ENCODE measurements at places on chromosomes 5 and 9.

DNA sequence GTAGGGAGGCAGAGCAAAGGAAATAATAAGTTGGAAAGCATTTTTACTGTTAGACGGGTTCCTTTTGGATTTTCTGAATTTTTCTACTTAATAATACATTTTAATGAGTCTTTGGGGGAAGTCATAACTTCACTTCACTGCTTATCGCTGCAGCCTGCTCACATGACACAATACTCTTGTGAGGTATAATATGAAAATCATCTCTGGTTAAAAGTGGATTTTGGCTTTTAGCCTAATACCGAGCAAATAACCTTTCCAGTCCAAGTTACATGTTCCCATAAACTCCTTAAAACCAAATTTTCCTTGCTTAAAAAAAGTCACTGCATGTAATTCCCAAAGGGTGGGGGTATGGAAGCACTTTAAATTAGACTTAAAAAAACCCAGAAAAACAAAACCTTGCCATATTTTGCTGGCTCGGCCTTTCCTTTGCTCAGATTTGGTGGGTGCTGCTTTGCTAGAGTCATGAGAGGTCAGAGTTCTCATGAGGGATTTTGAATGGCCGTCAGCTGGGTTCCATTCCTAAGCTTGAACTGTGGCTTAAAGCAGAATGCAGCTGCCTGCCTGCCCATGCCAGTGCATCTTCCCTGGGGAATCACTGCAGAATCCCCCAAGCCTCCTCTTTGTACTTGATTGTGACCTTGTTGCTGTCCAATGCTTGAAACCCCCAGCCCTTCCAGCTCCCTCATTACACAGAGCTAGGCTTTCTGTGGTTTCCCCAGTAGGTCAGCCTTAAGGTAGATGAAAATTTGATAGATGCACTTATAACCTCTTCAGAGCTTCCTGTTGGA is 331.8 kb downstream of the KDM4C start:
- DNase-seq: no peak

GRCh38 chr9:114913217-114913616 is 17.2 kb downstream of the TNFSF8 start:
- no peak for DNase-seq

DNA sequence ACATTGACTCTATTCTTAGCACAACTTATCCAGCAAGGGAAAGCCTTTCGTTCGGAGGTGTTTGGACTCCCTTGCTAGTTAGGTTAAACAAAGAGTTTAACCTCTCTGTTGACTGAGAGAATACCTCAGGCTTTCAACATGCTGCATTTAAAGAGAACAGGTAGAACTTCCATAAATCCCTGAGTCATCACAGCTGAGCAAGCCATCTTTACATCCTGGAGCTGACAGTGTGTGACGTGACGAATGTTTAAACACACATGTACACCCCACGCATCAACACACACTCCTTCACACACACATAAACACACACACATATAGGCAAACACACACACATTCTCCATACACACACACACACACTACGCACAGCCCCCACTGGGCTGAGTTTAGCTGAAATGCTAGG is 152.8 kb downstream of the ADAMTS12 start:
- no peak for DNase-seq

DNA sequence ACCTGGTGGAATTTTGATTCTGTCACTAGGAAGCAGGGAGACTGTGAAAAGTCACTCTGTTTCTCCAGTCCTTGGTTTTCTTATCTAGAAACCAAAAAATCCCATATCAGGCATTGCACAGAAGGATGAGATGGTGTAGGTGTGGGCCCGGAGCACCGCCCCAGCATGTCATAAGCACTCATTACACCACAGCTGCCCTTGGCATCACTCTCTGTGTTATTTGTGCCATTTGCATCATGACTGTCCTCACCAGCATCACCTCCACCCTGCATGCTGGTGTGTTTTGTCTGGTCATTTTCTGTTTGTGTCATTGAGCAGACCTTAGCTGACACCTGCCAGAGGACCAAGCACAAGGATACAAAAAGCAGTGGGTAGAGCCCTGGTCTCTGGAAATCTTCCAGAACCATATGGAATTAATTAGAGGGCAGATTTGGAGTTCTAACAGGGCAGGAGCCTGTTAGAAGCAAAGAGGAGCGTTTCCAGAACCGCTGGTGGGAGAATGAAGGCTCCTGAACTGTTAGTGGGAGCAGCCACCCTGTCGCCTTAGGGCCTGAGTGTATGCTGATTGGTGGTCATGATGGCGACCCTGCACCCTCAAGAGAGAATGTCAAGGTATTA is 99.3 kb downstream of the AMBP start:
- no peak for DNase-seq

DNA sequence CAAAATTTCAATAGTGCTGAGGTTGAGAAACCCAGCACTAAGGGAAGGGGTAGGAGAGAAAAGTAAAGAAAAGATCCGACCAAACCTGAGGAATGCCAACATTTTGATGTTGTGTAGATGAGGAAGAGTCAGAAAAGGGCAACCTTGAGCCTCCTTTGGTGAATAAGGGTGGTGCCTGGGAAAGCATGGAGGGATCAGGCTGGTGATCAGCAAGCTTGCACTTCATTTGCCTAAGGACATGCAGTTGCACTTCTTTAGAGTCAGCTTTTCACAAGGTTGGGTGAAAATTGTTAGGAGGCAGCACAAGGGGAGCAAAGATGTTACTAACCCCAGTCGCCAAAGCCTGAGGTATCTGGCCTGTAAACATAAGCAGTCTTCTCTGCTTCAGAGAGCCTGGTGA is 20.4 kb downstream of the ATP6V0E1 start:
- DNase-seq: no peak

DNA sequence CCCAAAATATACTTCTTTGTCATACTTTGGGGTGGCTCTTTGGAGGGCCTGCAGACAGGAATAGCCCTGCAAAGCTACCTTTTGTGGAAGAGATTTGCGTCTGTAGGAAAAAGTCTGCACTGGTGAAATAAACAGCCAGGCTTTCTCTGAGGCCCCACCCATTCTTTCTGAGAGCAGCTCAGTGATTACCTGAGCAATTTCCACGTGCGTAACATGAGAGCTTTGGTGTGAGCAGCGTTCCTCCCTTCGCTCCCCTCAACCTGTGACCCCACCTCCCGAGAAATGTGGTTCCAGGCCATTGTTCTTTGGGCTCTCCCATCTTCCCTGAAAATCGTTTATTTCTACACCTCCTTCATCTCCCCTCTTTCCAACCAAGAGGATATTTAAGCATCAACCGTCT is 23.8 kb upstream of the FBP1 start:
- no peak for DNase-seq

GRCh38 chr9:4762886-4763541 is 22.0 kb upstream of the AK3 start:
- no peak for DNase-seq

GRCh38 chr9:91134608-91135007 is 227.1 kb downstream of the AUH start:
- no peak for DNase-seq

GRCh38 chr9:87844506-87844905 is 38.2 kb upstream of the SPATA31E1 start:
- DNase-seq: no peak

DNA sequence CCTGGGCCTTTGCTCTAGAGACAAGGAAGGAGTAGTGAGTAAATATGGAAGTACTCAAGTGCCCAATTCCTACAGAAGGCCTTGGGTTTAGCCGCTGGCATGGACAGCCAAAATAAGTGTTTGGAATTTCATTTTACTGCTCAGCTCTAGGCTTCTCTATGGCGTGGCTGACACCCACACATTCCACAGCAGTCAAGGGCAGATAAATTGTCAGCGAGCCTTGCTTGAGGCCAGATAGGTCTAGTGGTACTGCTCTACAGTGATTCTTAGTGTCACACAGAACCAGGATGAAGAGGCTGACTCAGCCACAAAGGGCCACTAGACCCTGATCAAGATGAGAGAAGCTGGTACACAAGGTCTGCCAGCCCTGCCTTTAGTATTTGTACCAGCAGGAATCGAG is 111.0 kb upstream of the NFIB start:
- no peak for DNase-seq

DNA sequence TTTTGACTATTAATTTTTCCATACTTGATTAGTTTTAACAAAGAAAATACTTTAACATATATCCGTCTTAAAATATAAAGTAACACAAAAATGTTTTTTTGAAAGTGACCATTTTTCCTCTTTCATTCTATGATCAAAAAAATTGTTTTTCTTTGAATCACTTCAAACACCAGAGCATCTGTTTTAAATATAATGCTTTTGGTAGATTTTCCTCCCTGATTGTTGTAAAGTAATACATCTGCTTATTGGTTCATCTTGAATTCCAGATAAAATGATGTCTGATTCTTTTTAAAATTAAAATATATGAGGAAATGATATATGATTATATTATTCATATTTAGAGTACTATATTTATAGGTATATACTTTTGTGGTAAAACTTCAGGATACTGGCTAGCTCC is 76.2 kb upstream of the LPAR1 start:
- DNase-seq: no peak

DNA sequence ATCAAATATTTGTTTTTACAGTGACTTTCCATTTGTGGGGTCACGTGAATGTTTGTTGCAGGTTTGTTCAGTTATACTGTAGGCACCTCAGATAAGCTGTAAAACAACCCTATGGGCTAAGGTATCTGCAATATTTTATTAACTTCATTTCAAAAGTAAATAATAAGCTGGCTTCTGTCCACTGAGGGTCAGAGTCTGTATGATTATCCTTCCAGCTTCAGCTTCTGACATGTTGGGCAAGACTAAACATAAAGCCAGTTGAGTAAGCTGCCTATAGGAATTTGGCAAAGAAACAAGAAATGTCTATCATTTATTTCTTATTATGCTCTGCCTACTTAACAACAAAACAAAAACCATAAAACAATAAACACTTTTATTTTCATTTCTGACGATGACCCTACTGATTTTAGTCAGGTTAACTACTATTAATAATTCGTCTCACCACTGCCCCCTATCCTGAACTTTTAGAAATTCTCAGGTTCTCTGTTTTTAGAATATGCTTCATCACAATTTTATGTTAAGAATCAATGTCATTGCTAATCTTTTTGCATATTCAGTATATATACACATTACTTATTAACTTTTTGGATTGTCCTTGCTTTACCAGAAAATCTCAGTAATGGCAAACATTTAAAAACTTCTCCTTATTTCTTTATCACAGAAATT is 413.6 kb upstream of the ADAMTSL1 start:
- no peak for DNase-seq

DNA sequence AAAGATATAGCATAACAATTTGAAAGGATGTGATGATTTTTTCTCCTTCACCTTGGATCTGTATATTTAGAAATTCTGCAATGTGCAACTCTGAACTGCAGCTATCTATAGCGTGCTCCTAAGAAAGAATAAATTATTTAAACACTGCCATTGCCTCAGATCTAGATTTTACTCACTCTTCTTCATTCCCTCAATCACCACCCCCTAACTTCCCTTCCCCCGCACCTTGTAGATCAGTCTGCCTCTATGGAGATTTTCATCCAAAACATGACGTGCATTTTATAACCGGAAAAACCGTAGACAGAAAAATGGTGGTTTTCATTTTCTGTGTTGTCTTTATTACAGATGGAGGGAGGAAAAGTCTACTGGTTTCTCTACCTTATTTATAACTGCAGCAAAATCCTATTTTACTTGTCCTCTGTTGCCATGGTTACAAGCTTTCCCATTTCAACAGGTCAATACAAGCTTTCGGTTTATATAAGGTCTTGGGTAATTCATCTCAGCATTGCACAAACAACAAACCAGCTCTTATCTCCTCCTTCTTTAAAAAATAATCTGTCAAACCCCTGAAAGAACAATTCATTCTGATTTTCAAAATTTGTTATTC is 480.0 kb downstream of the TAF11L14 start:
- no peak for DNase-seq

DNA sequence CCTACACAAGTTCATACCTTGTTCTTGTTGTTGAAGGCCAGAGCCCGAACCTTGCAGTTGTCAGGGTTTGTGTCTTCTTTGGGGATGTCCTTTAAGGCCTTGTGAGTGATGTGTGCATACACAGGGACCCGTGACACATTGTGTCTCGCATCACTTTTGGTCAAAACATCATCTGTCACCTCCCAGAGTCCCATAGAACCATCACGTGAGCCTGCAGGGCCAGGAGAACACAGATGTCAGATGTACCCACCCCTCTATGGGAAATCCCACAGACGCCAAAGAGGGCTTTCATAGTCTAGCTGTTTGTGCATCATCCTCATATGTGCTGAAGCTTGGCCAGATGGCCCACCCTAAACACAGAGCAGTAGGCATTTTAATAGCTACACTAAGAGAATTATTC is 28.2 kb downstream of the DCAF12 start:
- no peak for DNase-seq

- no peak for DNase-seq
Measured at GRCh38 chr5:135833961-135834638, 363 bp upstream of the SLC25A48 start.

DNA sequence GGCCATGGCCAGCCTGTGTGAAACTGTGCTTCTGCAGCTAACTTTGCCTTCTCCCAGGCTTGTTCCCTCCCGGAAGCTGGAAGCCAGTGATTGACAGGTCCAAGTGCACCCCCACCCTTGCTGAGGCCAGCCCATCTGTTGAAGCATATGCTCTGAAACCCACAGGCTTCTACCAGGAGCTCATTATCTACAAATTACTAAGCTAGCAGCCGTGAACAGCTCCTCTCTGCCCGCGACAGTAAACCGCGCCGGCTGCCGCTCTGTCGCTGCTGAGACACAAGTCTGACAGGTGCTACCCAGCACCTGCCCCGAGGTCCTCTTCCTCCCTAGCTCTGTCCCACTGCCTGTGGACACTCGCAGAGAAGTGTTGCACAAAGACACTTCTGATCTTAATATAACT is 490.9 kb downstream of the GADD45G start:
- no peak for DNase-seq

- DNase-seq: no peak
Measured at GRCh38 chr5:172921906-172922305, 37.3 kb upstream of the RPL26L1 start.

GRCh38 chr9:77632652-77633051 is 15.5 kb downstream of the GNA14 start:
- no peak for DNase-seq

- DNase-seq: no peak
Measured at GRCh38 chr9:35603506-35603985, 1.5 kb upstream of the TESK1 start.

DNA sequence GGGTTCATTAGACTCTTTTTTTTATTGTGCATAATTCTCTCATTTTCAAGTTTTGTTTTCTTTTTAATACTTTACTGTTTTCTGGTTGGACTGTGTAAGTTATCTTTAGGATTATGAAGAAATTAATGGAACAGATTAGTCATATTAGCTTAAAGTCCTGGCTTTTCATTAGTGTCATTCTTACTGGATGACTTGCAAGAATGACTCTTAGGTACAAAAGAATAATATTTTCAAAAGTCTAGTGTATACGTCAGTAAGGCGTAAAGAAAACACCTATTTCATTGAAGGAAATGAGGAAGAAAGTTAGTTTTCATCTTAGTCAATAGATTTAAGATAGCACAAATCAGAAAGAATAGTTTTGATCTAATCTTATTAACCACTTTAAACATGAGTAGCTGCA is 20.4 kb downstream of the UHRF2 start:
- DNase-seq: no peak

- no peak for DNase-seq
Measured at GRCh38 chr5:163571744-163572143, 66.3 kb downstream of the MAT2B start.
